HCT116 (cell line): ENCODE measurements at places on chromosomes 7 and 10. TPM values are rescaled to one million over a fixed set of nuclear protein-coding genes. Genes with fewer than 3 reads are reported as not detected.

- no peaks in the 10 kb centered on the region for H3K4me1 ChIP-seq
- H3K27me3 ChIP-seq, result no peaks in the 10 kb centered on the region
- peak; percentile 2 for DNase-seq
- H3K4me3 ChIP-seq, result no peak overlapping the region
- no peak overlapping the region for H3K27ac ChIP-seq
- H3K36me3 ChIP-seq, result no peaks in the 10 kb centered on the region
Observed at GRCh38 chr7:14085901-14086300, 96.4 kb upstream of the ETV1 start.

DNA sequence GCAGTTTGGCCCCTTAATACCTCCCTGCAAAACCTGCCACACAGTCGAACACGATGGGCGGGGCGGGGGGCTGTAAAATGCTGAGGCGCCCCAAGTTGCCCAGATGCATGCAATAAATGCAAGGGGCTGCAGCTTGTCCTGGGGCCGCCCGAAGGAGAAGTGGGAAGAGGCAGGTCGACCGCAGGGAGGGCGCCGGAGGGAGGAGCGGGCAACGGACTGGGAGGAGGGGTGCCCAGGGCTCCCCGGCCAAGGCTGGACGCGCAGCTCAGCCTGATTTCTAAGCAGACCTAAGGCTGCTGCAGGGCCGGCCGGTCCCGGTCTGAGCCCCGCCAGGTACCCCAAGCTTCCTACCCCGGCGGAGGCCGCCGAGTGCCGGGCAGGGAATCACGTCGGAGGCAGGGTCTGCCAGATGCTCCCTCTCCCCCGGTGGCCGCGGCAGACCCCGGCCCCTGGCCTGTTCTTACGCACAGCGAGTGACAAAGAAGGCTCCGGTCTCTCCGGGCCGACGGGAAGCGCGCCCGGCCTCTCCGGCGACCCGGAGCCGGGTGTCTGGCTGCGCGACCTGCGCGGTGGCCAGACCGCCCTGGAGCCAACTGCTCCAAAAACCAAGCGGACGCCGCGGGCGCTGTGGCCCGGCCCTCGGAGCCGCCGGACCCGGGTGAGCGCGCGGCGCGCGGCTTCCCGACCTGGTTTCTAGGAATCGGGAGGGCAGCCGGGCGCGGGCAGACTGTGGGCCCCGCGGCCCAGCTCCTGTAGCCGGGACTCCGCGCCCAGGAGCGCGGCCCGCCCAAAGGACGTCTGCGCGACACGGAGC lies 744 bp upstream of the EBF3 start:
- H3K4me1 ChIP-seq, result no peaks in the 10 kb centered on the region
- DNase-seq, result no peak
- H3K27ac ChIP-seq, result no peak overlapping the region
- H3K4me3 ChIP-seq, result no peak overlapping the region
- no peaks in the 10 kb centered on the region for H3K27me3 ChIP-seq
- no peaks in the 10 kb centered on the region for H3K36me3 ChIP-seq

DNA sequence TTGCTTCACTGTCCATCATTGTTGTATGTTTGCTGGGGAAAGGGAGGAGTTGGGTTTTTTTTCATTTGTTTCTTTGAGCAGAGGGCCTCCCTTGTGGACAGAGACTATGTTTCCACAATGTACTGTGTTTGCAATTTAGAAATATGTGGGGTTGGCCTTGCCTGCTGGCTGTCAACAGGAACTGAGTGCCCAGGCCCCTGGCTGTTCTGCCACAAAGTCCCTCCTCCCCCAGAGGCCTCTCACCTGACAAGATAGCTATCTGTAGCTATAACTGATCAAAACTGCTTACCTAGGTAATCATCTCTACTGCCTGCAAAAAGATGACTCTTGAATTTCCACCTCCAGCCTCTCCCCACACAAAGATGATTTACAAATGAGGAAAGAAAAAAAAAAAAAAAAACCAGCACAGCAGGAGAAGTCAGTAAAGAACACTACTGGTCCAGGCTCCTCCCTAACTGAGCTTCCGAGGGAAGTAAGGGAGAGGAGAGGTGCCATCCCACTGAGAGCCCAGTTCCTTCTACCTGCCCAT lies 121.8 kb downstream of the SGMS1 start:
- H3K27me3 ChIP-seq, result no peaks in the 10 kb centered on the region
- no peak for DNase-seq
- H3K4me1 ChIP-seq, result peaks cover 22% of the 10 kb centered on the region

DNA sequence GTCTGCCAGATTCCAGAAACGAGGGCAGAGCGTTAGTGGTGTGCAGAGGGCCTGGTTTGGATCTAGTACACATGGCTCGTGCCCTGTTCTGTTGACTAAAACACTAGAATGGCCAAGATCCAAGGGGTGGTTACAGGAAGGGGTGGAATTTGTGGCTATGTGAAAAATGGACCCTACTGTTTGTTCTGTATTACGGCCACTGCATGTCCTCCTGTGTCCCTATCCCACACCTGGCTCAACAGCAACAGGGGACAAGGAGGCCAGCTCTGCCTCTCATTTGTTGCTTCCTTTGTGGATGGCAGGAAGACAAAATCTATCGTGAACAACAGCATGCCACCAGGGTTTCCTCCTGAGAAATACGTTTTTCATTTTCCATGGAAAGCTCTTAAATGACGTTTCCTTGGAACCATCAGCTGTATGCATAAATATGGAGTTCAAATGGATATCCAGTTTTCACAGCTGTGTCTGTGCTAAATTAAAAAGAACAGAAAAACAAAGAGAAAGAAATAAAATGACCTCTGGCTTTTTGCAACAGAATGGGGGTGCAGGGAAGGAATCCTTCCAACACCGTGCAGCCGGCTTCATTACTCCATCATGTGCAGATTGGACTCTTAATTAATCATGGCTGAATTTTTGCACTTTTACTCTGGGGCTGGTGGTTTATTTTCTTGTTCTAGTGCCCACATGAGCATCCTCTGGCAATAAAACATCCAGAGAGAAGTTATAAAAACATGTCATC lies 318.9 kb downstream of the CXCL12 start:
- no peak overlapping the region for H3K4me3 ChIP-seq
- H3K27ac ChIP-seq, result no peak overlapping the region
- DNase-seq, result no peak
- H3K27me3 ChIP-seq, result no peaks in the 10 kb centered on the region; the same call in 1 of the 2 replicates
- H3K36me3 ChIP-seq, result no peaks in the 10 kb centered on the region

DNA sequence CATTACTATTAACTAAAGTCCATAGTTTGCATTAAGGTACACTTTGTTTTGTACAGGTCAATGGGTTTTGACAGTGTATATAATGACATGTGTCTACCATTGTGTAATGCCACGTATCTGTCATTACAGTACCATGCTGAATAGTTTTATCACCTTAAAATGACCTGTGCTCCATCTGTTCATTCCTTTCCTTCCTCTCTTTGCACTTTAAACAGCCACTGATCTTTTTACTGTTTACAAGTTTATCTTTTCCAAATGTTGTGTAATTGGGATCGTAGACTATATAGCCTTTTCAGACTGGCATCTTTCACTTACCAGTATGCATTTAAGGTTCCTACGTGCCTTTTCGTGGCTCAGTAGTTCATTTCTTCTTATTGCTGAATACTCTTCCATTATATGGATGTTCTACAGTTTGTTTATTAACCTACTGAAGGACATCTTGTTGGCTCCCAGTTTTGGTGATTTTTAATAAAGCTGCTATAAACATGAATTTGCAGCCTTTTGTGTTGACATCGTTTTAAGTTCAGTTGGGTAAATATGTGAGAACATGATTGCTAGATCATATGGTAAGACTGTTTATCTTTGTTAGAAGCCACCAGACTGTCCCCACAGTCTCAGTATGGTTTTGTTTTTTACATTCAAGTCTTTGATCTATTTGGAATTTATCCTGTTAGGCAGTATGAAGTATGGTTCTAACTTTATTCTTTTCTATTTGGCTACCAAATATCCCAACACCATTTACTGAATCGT lies 24.7 kb downstream of the STAM start:
- H3K4me1 ChIP-seq, result peaks cover 42% of the 10 kb centered on the region
- H3K36me3 ChIP-seq, result no peaks in the 10 kb centered on the region
- no peak overlapping the region for H3K27ac ChIP-seq
- H3K4me3 ChIP-seq, result no peak overlapping the region
- DNase-seq, result no peak

Gene EBLN1
- not detected for total RNA-seq

Gene UPK3B
- 2.3 TPM for total RNA-seq
